ENCODE measurements at places on chromosomes 5 and 9. TPM values are rescaled to one million over a fixed set of nuclear protein-coding genes. Genes with fewer than 3 reads are reported as not detected.

The MRRF gene
- 38.7 TPM for total RNA-seq

The CAVIN4 gene
- 1.1 TPM for total RNA-seq

The GPX8 gene
- 39.3 TPM for total RNA-seq

The PSIP1 gene
- 147 TPM for total RNA-seq

The ANKRD18B gene
- 7.8 TPM for total RNA-seq

The AQP3 gene
- 2.7 TPM for total RNA-seq

The WWC1 gene
- 4.7 TPM for total RNA-seq

The CORO2A gene
- total RNA-seq = 4.1 TPM

The TAF11L5 gene
- not detected for total RNA-seq

The MCC gene
- 8.7 TPM for total RNA-seq

The NUTM2G gene
- not detected for total RNA-seq

The DMRT2 gene
- 21.1 TPM for total RNA-seq

The SHROOM1 gene
- total RNA-seq = 9.9 TPM

The SLC34A3 gene
- not detected for total RNA-seq

The C9orf152 gene
- not detected for total RNA-seq

The PDGFRB gene
- total RNA-seq = 6.1 TPM

Data from A375 (cell line).